Left hindlimb (tissue), 1 donor: ENCODE measurements at places on chromosomes 2 and 18.

DNA sequence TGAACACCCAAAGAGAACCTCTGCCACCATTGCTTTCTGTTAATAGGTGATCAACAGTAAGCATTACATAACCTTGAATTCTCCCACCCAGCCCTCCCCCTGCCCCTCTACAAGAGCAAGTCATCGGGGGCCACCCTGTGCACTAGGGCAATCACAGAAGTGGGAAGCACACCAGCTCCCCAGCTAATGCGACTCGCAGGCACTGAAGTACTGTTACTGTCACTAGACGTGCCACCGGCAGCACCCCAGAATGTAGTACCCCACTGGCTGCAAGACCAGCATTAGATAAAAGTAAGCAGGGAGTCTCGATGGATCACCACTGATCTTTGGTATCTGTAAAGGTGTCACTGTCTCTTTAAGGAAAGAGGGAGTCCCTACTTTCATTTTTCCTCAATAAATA, 167.6 kb downstream of the FAM210A start:
- no peak for DNase-seq

DNA sequence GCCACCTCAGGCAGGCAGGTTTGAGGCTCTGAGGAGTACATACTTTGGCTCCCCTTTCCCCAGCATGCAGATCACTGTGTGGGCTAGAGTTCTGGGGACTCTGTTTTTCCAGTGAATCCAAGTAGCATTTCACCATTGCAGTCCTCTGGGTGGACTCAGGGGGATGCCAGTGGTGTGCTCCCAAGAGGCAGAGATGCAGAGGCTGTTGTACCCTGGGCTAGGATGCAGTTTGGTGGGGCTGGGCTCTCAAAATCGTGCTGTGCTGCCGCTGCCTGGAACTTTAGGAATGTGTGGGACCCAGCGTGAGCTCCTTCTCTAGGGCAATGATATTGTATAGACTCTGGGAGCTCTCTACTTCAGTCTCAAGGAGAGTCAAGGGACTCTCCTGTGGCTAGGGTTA, 104.9 kb downstream of the MYO3B start:
- DNase-seq: no peak

DNA sequence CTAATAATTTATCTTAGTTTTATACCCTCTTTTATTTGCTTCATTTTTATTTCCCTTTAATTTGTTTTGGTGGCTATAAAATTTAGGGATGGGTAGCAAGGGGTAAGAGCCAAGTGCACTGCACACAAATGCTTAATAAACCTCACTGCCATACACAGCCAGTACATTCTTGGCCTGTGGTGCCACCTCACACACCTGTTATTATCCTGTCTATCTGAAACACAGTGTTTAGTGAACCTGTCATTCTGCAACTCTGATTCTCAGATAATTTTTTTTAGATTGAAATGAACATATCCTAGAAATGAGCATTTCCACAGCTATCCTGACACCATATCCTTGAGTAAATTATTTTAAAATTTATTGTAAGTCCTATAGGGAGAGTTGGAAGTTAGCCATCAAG, 807.5 kb downstream of the DCC start:
- DNase-seq: no peak

- DNase-seq: no peak
These were observed 34.6 kb upstream of the ACKR3 start for GRCh38 chr2:236535024-236535423.

GRCh38 chr2:12341215-12341614, 375.5 kb upstream of the TRIB2 start:
- no peak for DNase-seq

DNA sequence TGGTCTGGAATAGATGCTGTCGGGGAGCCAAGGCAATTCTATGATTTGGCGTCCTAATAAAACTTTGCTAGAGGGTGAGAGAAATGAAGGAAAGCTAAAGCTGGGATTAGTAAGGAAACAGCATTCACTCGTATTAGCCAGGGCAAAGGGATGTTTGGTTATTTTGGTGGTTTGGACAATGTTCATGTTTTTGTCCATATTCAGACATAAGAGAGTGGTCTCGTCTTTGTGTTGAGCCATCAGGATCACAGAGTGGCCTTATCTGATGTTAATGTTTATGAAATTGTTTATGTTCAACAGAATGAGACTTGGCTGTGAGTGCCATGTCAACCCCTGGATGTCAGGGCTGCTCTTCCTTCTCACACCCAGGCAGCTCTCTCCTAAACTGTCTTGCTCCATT, 58.9 kb upstream of the EPC2 start:
- DNase-seq: no peak

DNA sequence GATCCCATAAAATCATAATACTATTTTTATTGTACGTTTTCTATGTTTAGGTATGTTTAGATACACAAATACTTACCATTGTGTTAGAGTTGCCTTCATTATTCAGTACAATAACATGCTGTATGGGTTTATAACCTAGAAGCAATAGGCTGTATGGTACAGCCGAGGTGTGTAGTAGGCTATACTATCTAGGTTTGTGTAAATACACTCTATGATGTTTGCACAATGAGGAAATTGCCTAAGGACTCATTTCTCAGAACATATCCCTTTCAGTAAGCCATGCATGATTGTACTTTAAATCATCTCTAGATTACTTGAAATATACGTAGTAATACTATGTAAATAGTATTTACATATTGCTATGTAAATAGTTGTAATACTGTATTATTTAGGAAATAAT, 156.7 kb downstream of the CDCA7 start:
- DNase-seq: no peak

DNA sequence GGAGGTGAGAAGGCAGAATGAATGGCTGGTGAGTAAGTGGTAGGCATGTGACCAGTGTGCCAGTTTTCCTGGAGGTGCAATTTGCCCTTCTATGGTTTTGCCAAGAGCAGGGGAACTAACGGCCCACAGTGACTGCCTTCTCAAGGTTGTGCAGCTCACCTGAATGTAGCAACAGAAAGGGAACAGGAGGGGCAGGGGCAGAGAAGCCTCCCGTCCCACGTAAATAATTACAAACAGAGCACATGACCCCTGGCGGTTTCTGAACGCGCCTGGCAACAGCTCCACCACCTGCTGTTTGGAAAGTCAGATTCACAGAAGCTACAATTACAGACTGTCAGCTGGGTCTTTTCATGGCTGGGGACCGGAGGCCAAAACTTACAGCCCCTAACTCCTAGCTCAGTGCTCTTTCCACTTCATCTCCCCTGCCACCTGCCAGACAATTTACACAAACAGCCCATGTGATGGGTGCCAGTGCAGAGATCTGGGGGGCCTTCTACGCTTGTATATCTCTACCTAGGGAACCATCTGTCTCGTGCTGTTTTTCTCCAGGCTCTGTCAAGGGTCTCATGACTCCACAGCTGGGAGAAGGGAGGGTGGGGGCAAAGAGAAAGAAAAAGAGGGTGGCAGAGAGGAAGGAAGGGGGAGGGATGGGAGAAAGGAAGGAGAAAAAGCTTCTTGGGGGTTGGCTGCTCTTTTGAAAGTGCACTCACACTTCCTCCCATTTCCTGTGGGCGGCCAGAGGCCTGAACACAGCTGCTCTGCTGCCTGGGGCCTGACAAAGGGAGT, 69.6 kb downstream of the POLR1A start:
- DNase-seq: peak; percentile 89
